Activated naive CD4-positive, alpha-beta T cell treated with anti-CD3 and anti-CD28 coated beads, Interleukin-2, amount 50 U/mL, for 16 hours (primary cell): ENCODE measurements at places on chromosomes 11 and 22.

DNA sequence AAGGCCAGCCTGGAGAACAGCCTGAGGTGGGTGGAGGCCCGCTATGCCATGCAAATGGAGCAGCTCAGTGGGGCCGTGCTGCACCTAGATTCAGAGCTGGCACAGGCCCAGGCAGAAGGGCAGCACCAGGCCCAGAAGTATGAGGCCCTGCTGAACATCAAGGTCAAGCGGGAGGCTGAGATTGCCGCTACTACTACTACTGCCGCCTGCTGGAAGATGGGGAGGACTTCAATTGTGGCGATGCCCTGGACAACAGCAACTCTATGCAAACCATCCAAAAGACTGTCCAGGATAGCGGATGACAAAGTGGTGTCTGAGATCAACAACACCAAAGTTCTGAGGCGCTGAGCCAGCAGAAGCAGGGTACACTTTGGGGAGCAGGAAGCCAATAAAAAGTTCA, 3.1 kb upstream of the TMEM218 start:
- no peak for DNase-seq

- no peak for DNase-seq
These were observed 62.8 kb upstream of the PRR5 start for GRCh38 chr22:44638971-44639760.

- no peak for DNase-seq
These were observed 45.3 kb upstream of the ADA2 start for GRCh38 chr22:17264321-17265052.

DNA sequence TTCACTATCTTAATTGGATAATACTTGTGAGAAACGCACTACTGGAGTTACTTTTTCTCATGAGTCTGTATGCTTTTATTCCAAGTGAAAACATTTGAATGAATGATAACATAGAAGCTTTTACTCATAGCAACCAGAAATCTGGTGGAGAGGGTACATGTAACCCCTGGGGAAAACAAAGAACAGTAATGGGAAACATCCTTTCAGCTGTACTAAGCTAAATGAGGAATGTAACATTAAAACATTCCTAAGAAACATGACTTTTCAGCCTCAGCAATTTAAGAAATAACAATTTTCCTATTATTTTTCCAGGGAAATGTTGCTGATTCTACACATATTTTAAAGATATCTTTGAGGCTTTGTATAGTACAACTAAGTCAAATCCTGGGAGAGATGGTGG, 97.2 kb upstream of the CEP126 start:
- DNase-seq: no peak

DNA sequence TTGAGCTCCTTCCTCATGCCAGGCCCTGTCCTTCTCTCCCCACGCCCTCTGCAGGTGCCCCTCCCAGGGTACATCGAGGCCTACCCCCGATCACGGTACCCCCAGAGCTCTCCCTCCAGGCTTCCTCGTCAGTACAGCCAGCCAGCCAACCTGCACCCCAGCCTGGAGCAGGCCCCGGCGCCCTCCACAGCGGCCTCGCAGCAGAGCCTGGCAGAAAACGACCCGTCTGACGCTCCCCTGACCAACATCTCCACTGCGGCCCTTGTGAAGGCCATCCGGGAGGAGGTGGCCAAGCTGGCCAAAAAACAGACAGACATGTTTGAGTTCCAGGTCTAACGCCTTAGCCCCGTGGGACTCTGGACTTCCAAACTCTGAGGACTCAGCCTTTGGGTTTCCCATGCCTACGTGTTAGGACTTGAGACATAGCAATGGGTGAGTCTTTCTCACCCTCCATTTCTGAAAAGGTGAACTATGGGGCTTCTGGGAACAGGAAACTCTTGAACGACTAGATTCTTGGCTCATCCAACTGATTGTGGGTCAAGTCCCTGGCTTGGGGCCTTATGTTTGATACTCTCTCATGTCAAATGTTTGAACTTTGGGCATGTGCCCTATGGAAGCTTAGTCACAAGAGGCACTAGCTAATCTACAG, 32.7 kb downstream of the C11orf91 start:
- DNase-seq: no peak

DNA sequence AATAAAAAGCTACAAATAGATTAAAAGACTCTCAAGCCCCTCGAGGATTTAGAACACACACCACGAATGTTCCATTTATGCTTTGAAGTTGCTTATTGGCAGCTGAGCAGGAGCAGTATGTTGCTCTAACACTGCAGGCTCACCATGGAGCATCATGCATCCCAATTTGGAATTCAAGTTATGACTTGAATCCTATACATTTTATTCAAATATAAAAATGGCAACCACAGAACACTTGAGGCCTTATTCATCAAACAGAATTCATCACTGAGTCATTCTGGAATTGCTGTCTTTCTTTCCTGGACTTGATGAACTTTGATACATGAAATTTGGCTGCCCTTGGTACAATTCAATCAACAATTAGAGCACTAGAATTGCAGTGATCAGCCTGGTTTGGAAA, 24.5 kb upstream of the BLID start:
- no peak for DNase-seq

DNA sequence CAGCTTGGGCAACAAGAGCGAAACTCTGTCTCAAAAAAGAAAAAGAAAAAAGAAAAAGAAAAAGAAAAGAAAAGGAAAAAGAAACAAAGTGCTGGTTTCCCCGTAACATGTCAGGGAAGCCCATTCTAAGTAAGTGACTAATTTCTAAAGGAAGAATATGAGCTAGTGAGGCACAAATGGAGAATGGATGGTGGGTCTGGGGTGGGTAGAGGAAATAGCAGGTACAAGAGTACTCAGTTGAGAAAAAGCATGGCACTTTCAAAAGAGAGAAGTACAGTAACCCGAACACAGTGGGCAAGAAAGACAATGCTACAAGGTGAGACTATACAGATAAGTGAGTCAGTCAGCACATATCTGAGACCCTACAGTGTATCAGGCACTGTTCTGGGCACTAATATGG, 4.5 kb downstream of the MAJIN start:
- DNase-seq: no peak

GRCh38 chr22:45188779-45189178, 25.1 kb downstream of the NUP50 start:
- no peak for DNase-seq

DNA sequence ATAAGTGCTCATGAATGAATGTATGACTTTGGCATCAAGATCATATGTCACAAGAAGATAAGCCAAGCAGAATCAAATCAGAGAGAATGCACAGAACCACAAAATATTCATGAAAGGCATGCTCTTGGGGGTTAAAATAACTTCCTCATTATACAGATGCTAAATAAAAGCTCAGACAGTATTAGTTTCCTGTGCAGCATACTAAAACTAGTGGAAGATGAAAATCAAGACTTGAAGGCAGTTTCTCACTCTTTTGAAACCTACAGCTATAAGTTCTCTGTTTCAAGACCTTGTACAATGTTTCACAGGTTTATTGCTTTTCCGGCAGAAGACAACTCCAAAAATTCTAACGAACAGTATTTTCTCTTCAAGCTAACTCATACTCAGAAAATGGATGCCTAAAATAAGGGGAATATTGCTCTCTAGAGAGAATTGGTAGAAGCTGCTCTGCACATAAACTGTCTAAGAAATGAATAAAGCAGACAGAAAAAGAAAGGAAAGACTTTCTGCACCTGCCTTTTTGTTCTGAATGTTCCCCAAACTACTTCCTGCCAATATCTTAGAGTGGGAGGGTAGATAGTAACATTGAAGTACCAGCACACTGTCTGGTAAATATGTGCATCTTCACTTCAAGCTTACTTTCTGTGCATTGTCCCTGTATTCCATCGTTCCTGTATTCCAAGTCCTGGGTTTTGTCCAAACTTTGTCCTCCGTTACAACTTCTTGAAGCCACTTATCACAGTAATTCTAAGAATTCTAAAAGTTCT, 639.4 kb upstream of the FAT3 start:
- DNase-seq: no peak

GRCh38 chr11:13620063-13620462, 48.4 kb upstream of the FAR1 start:
- no peak for DNase-seq

DNA sequence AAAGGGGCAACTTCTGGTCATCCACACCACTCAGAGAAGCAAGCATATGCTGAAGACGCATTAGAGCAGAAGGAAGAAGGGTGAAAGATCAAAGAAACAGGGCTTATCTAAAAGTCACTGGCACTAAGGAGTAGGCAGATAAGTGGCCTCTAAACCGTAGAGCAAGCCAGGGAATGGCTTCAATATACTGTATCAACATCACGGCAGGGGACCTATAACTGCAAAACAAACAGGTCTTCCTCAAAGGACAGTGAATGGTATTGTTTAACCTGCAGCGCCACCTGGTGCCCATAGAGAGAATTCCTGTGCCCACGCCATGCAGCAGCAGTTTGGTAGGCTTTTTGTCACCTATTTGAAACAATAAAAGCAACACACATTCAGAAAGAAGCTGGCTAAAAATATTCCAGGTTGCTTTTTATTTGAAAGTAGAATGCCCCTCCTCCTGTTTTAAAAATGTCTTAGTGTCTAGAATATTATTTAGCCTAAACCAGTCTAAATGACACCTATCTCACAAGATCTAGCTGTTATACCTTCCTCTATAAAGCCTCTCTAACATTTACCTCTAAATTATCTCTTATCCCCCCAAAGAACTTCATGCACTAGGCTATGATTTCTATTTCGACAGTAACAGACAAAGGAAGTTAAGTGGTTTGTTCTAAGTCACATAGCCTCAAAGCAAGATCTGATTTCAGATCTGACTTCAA, 21.8 kb downstream of the SNX19 start:
- DNase-seq: peak; percentile 68

GRCh38 chr22:41401781-41402648, 20.3 kb downstream of the TEF start:
- DNase-seq: no peak

GRCh38 chr22:17753401-17753989, 20.8 kb downstream of the BID start:
- DNase-seq: no peak
